Activated T-helper 1 cell treated with anti-CD3 and anti-CD28 coated beads, Interleukin-2, amount 50 U/mL, for 16 hours (primary cell): ENCODE measurements at places on chromosomes 7 and 10.

DNA sequence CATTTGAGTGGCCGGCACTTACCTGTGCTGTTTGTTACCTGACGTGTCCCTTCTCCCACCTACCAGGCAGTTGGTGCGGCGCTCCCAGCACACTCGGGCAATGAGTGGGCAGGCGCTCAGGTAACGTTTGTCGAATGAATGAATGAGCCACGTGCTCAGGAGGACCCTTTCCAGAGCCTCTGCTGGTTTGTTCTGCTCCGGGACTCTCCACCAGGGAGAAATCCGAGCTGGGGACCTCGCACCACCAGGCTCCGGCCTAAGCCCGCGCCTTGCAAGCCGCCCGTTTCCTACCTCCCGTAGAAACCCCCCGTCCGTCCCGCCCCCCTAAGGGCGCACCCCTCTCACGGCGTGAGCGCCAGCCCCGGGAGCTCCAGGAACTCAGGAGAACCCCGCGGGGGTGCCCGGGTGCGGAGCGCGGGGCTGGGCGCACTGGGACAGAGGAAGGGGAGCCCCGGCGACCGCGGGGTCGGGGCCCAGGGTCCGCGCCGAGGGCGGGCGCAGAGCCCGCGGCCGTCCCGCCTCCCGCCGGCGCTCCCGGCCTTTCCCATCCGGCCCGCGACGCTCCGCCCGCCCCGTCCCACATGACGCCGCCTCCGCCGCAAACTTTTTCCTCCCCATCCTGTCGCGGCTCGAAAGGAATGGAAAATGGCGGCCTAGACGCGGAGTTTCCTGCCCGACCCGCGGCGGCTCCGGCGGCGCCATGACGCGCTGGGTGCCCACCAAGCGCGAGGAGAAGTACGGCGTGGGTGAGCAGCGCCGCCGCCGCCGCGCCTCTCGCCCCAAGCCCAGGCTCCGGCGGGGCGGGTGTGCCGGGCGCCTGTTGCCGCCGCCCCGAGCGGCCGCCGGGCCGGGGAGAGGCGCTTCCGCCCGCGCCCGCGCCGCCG is at the start of gene DOCK1:
TSS of gene DOCK1 (plus strand) at position 611 of the 884 bp plus-strand sequence. CDS start at position 701, 90 bp downstream.
- DNase-seq: no peak

DNA sequence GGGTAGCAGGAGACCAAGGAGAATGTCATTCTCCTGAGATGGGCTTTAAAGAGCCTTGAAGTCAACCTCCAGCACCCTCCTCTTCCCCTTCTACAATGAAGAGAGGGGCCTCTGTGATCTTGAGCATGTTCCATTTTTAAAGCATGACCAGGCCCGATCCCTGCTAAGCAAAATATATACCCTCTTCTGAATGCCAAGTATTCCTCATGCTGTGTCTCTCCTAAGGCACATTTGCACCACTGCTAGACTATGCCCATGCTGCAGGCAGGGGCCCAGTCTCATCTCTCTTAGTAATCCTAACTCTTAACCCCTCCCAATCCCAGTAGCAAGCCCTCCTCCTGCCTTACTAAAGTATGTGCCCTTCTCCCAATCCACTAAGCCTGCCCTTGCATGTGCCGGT is 18.4 kb downstream of the SORBS1 start:
- no peak for DNase-seq

DNA sequence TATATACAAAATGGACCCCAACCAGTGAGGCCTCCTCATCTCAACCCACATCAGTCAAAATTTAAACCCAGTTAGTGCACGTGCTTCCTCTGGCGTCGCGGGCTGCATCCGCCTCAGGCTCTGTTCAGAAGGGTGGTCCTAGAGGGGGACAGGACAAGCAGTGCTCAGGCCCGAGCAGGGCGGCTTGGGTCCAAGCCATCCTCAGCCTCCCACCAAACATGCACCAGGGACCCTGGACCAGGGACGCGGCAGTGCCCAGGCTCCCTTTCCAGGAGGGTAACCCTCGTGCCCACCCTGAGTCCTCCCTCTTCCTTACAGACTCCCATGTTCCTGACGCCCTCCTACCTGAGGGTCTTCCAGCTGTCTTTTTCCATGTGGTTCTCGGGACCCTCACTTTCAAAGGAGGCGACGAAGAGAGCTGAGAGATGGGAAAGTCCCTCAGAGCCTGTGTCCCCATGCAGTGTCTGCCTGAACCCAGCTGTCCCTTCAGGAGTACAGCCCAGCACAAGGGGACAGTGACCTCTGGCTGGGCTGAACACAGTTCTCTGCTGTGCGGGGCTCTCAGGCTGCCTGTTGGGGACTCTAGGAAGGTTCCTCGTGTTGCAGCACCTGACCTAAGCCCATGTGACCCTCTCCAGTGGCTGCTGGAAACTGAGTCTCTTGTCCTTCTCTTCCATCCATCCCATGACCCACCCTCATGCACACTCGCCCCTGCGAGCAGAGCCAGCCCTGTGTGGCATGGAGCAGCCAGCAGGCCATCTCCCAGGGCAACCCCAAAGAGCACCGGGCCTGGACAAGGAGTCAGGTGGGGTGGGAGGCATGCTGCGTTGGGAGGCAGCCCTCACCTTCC is 58.1 kb downstream of the CSGALNACT2 start:
- no peak for DNase-seq

- no peak for DNase-seq
These were observed 13.3 kb upstream of the ARHGAP21 start for GRCh38 chr10:24737001-24737400.

DNA sequence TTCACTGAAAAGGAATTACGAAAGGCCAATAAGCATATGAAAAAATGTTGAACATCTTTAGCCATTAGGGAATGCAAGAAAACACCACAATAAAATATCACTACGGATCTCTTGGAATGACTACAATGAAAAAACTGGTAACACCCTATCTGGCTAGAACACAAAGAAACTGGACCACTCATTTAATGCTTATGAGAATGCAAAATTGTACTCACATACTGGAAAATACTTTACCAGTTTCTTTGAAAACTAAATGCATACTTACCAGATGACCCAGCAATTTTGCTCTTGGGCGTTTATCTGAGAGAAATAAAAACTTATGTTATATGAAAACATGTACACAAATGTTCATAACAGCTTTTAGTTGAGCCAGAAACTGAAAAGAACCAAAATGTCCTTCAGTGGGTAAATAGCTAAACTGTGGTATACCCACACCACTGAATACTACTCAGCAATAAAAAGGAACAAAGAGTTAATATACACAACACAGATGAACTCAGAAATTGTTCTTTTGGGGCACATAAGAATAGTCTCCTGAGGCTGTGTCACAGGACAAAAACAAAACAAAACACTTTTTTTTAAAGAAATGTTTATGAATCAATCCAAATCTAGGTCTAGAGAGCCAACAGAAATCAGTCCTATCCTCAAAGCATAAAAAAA is 23.5 kb downstream of the CNOT4 start:
- DNase-seq: no peak

DNA sequence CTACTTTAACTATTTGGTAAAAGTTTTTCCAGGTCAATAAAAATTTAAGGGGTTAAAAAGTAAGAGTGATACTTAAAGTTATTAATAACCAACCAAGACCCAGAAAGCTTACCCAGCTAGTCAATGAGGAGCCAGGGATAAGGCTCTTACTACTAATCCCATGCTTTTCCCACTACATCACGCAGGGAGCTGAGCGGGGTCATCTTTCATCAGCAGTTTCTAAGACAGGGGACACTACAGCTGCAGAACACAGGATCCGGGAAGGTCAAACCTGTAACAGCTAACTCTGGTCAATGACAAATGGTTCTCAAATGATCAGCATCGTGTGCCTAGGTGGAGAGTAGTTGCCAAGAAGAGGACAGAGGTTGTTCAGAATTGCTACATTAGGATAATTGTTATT is 65.1 kb downstream of the RSU1 start:
- DNase-seq: no peak

- DNase-seq: peak; percentile 5
These were observed 518 bp downstream of the WAPL start for GRCh38 chr10:86520871-86521677.

- no peak for DNase-seq
These were observed 174.3 kb upstream of the RNF32 start for GRCh38 chr7:156466272-156466671.

GRCh38 chr7:82839555-82839954 is 323.1 kb downstream of the PCLO start:
- DNase-seq: no peak

GRCh38 chr7:130151591-130152492 is 53.4 kb downstream of the TMEM209 start:
- no peak for DNase-seq

- DNase-seq: no peak
These were observed 16.6 kb upstream of the WDFY4 start for GRCh38 chr10:48667960-48668590.
